IMR-90 (cell line): ENCODE measurements at places on chromosomes 16 and 17. TPM values are rescaled to one million over a fixed set of nuclear protein-coding genes. Genes with fewer than 3 reads are reported as not detected.

The DLG4 gene
- total RNA-seq = 8.1 and 8.2 TPM in 2 replicates

The MT1X gene
- 5.6 and 37.2 TPM in 2 replicates for total RNA-seq

The METRN gene
- total RNA-seq = 6.1 and 8.6 TPM in 2 replicates

The ATP2A1 gene
- under 0.01 TPM in 1 of 2 replicates, not detected in the other for total RNA-seq

The BAHCC1 gene
- total RNA-seq = 0.36 and 0.83 TPM in 2 replicates

The PLEKHH3 gene
- total RNA-seq = 2.5 and 2.9 TPM in 2 replicates

The TBC1D3K gene
- not detected in 2 replicates for total RNA-seq

The C1QTNF8 gene
- total RNA-seq = not detected in 2 replicates

The AURKB gene
- 38.9 and 45.9 TPM in 2 replicates for total RNA-seq

The CTCF gene
- total RNA-seq = 22.8 and 26.4 TPM in 2 replicates

The TNRC6C gene
- total RNA-seq = 2.7 and 3.6 TPM in 2 replicates

The HASPIN gene
- total RNA-seq = 3.9 and 4.3 TPM in 2 replicates

The CTRB2 gene
- total RNA-seq = not detected in 2 replicates

The TNFRSF13B gene
- total RNA-seq = not detected in 2 replicates

The SEPTIN12 gene
- total RNA-seq = not detected in 2 replicates

The BCAR1 gene
- total RNA-seq = 17.8 and 18.1 TPM in 2 replicates

The IKZF3 gene
- not detected in 2 replicates for total RNA-seq

The TTYH2 gene
- total RNA-seq = 2.3 and 4.2 TPM in 2 replicates

The KRTAP4-3 gene
- not detected in 2 replicates for total RNA-seq

The TTLL6 gene
- total RNA-seq = not detected in 2 replicates

The TBC1D16 gene
- total RNA-seq = 14.4 and 16.7 TPM in 2 replicates

The NPIPB13 gene
- 0.28 and 0.54 TPM in 2 replicates for total RNA-seq

The CTRB1 gene
- not detected in 2 replicates for total RNA-seq

The PROCA1 gene
- total RNA-seq = 0.28 and 0.36 TPM in 2 replicates

The GLP2R gene
- total RNA-seq = under 0.01 TPM in 1 of 2 replicates, not detected in the other

The NATD1 gene
- total RNA-seq = 0.56 and 0.90 TPM in 2 replicates

The C1QL1 gene
- 0.18 and 0.28 TPM in 2 replicates for total RNA-seq

The KRTAP4-6 gene
- not detected in 2 replicates for total RNA-seq

The CDYL2 gene
- total RNA-seq = 3.9 and 4.4 TPM in 2 replicates

The GPR142 gene
- not detected in 2 replicates for total RNA-seq

The TMED6 gene
- total RNA-seq = not detected in 2 replicates

The GPRC5B gene
- total RNA-seq = 2.2 and 2.5 TPM in 2 replicates

The HSPB9 gene
- not detected in 2 replicates for total RNA-seq

The NFATC2IP gene
- total RNA-seq = 8.1 and 10.0 TPM in 2 replicates

The ORC6 gene
- 9.0 and 13.1 TPM in 2 replicates for total RNA-seq

The ROGDI gene
- 13.6 and 14.2 TPM in 2 replicates for total RNA-seq

The GRAP gene
- under 0.01 TPM in 1 of 2 replicates, not detected in the other for total RNA-seq

The FSCN2 gene
- total RNA-seq = 0.18 and 0.28 TPM in 2 replicates

The MGAT5B gene
- 0.54 and 0.56 TPM in 2 replicates for total RNA-seq

The TPPP3 gene
- total RNA-seq = 0.54 and 0.56 TPM in 2 replicates

The CD300H gene
- not detected in 2 replicates for total RNA-seq

The TLCD2 gene
- 0.72 and 0.83 TPM in 2 replicates for total RNA-seq

The GALR2 gene
- not detected in 2 replicates for total RNA-seq

The FA2H gene
- not detected in 2 replicates for total RNA-seq

The NLE1 gene
- 23.7 and 24.4 TPM in 2 replicates for total RNA-seq

The TEKT1 gene
- not detected in 2 replicates for total RNA-seq

The ADGRG1 gene
- total RNA-seq = 0.83 and 0.90 TPM in 2 replicates

The CDH13 gene
- 45.8 and 74.7 TPM in 2 replicates for total RNA-seq

The CCL16 gene
- total RNA-seq = not detected in 2 replicates

The GCGR gene
- not detected in 2 replicates for total RNA-seq

The BRIP1 gene
- total RNA-seq = 19.7 and 34.4 TPM in 2 replicates

The OTOP3 gene
- total RNA-seq = not detected in 2 replicates

The TPSB2 gene
- not detected in 2 replicates for total RNA-seq

The NACA2 gene
- total RNA-seq = not detected in 2 replicates

The DNAH2 gene
- total RNA-seq = under 0.01 TPM in 2 replicates

The SOCS1 gene
- total RNA-seq = 2.0 and 2.2 TPM in 2 replicates

The MYH13 gene
- not detected in 2 replicates for total RNA-seq

The HOXB5 gene
- total RNA-seq = 0.54 and 0.56 TPM in 2 replicates

The ZFP1 gene
- total RNA-seq = 16.0 and 16.9 TPM in 2 replicates
